HAP-1 (cell line): ENCODE measurements at places on chromosomes 7 and 10.

DNA sequence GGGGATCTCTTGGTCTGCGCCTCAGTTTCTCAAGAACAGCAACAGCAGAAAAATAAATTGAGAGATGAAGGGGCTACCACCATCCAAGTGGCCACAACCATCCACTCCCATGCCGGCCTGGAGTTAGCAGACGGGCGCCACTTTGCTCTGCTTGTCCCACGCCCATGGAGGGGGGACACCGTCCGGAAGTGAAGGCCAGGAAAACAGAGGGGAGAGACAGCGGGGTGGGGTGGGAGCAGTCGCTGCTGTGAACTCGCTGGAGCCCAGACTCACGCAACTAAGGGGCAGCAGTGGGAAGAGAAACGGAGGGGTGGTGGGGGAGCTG lies 135.4 kb downstream of the KIF20B start:
- no peak for DNase-seq

DNA sequence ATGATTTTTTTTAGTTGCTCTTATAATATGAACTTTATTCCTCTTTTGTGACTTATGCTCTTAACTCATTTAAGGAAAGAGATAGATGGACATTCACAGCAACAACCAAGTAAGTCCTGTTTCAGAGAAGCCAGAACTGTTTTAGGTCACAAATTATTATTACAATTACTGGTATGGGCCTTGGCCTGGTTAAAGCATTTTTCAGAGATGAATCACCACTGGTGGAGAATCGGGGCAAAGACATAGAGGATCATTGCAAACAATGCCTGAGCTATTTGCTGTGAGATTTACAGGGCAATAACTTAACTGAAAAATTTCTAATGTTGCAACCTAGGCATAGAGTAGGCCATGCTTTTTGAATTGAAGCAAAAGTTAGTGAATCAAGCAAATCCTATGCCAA lies 138.0 kb upstream of the YAE1 start:
- DNase-seq: no peak

DNA sequence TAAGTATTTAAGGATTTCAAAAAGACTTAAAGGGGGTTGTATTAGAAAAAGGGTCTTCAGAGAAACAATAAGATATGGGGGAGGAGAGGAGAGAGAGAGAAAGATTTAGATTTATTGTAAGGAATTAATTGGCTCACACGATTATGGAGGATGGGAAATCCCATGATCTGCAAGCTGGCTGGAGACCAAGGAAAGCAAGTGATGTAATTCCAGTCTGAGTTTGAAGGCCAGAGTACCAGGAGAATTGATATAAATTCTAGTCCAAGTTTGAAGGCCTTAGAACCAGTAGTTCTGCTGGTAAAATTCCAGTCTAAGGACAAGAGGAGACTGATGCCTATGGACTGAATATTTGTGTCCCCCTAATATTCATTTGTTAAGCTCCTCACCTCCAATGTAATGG lies 20.6 kb upstream of the SLC13A1 start:
- no peak for DNase-seq

- no peak for DNase-seq
Observed at GRCh38 chr7:66150471-66150870, 35.8 kb downstream of the CRCP start.

DNA sequence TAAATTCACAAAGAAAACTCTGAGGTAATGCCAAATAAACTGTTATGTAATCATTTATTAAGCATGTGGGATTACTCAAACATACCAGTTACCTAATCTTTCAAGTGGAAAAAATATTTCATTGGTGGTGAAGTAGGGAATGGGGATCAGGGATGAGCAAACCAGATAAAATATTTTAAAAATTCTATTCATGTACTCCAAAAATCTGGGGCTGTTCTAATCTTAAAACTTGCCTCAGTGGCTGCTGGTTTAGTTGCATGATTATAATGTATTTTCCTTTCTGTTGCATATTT lies 19.5 kb downstream of the LMOD2 start:
- DNase-seq: no peak

GRCh38 chr7:18087687-18088078 lies 60.0 kb upstream of the PRPS1L1 start:
- peak; percentile 43 for DNase-seq

DNA sequence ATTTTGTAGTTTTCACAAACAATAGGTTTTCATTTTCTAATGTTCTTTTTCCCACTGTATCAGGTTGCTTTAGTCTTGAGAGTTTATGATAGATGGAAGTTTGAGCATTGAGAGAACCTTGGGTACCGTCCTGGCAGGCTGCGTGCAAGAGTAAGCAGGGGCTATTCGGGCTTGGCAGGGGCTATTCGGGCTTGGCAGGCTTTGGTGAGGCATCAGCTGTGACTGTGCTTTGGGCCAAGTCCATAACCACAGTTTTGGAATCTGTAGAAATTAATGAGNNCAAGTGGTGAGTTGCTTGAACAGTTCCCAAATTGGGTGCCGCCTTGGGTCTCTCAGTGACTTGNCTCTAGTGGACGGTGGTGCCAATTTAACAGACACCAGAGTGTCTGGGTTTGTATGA lies 424.6 kb downstream of the PAXIP1 start:
- no peak for DNase-seq

GRCh38 chr10:86312701-86313270 lies 53.8 kb downstream of the GRID1 start:
- DNase-seq: no peak

DNA sequence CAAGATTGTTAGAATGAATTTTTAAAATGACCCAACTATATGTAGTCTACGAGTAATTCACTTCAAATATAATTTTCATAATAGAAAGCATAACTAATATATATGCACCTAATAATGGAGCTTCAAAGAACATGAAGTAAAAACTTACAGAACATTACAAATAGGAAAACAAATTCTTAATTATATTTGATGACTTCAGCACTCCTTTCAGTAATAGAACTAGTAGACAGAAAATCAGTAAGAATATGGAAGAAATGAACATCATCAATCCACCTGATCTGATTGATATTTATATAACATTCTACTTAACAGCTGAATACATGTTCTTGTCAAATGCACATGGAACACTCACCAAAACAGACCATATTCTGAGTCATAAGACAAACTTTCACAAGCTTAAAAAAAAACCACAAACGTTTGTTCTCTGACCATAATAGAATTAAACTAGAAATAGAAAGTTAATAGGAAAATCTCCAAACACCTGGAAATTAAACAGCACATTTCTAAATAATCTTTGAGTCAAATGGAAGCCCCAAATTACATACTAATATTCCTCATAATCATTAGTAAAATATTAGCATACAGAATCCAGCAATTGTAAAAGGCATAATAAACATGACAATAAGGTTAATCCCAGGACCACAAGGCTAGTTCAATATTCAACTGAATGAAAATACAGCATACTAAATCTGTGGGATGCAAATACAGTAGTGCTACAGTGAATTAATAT lies 48.0 kb downstream of the BRAF start:
- no peak for DNase-seq

GRCh38 chr7:65269150-65269856 lies 104.4 kb upstream of the ZNF92 start:
- DNase-seq: peak; percentile 99

GRCh38 chr7:126803060-126803665 lies 449.6 kb downstream of the GRM8 start:
- peak; percentile 67 for DNase-seq

- no peak for DNase-seq
Observed at GRCh38 chr10:103197174-103197573, 4.1 kb upstream of the NT5C2 start.

- DNase-seq: peak; percentile 81
Observed at GRCh38 chr7:39453743-39454355, 112.4 kb upstream of the YAE1 start.
